ENCODE measurements at places on chromosomes 1 and 21.

DNA sequence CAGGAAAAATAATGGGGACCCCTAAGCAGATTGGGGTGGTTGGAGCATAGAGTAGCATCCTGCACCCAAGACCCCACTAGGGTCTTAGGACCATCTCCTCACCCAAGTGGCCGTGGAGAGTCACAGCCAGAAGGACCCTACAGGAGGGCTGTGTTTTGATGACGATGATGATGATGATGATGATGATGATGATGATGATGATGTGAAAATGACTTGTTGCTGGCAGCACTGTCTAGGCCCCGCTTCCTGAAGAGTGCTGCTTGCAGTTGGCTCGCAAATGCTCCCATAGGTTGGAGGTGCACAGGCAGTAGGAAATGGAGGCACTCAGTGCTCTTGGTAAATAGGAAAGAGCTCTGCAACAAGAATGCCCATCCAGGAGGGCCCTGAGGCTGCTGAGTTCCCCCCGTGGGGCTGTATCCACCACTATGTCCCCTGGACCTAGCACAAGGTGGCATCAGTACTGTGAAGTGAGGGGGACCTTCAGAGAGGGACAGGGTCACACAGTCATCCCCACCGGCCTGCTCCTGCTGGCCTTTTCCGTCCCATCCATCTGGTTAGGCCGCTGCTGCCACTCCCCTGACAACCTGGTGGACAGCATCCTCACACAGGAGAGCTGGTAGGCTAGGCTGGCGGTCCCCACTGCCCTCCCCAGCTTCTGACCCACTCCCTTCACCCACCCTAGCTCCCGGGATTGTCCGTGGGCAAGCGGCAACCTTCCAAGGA is 139.6 kb downstream of the FOXD2 start:
- DNase-seq = no peak

- DNase-seq = no peak
Observed at GRCh38 chr21:15240848-15241247, 176.0 kb upstream of the NRIP1 start.

- DNase-seq = no peak
Observed at GRCh38 chr21:35019631-35020032, 29.5 kb downstream of the RUNX1 start.

- DNase-seq = no peak
Observed at GRCh38 chr1:34186741-34187494, 10.2 kb downstream of the C1orf94 start.

- DNase-seq = no peak
Observed at GRCh38 chr1:3312310-3312897, 142.1 kb upstream of the ARHGEF16 start.

DNA sequence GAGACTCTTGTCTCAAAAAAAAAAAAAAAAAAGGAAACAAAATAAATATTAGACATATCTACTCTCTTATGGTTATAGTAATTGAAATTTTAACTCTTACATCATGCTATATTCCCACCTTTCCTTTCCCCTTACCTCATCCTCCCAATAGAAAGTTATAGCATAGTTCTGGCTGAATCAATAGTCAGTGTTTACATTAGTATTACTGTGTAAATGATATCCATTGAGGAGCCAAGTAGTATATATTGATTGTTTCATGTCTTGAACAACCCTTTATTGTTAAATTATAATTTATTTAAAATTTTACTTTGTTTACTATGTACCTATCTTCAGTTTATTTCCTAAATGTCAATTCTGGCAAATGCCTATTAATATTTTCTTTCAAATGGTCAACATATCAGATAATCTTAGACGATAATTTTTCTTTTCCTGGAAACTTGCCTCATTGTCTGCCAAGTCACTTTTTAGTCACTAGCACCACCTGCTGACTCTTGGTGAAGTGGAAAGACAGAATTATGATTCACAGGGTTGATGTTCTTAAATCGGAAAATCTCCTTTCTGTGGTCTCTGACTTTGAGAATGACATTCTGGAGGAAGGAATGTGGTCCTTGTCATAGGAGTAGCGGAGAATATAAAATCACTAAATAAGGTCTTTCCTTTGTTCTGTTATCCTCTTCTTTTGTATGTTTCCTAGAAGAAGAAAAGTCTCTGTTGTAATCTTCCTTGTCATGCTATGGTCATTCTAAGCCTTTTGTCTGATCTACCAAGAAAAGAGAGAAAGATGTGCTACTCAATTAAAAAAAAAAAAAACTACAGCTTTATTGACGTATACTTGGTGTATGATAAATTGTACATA is 8.6 kb downstream of the HJV start:
- peak; percentile 81 for DNase-seq

DNA sequence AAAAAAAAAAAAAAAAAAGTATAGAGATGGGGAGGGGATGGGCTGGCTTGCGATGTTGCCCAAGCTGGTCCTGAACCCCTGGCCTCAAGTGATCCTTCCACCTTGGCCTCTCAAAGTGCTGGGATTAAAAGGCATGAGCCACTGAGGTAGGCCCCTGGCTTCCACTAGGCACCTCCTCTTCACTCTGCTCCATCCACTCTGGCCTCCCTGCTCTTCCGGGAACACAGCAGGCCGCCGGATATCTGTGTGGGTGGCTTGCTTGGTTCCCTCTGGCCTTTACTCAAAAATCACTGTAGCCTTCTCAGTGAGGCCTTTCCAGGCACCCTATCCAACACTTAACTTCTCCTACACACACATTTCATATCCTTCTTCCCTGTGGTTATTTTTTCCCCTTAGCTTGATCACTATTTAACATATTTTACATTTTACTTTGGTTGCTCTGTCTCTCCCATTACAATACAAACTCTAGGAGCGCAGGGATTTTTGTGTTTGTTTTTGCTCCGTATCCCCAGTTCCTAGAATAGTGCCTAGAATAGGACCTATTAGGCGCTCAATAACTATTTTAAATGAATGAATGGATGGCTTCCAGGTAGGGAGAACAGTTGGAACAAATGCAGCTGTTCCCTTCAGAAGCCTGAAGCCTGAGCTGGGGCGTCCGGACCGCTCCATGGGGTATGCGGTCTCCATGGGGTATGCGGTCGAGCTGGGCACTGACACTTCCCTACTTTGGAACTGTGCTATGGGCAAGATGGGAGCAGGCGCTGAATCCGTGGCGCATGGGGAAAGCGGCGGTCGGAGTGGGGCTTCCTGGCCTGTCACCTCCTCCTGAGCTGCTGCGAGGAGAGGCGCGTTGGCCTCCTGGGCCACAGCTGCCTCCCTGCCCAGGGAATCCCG is 46.7 kb downstream of the H3-3A start:
- DNase-seq = no peak

- no peak for DNase-seq
Observed at GRCh38 chr1:71303617-71304041, 222.8 kb upstream of the ZRANB2 start.

DNA sequence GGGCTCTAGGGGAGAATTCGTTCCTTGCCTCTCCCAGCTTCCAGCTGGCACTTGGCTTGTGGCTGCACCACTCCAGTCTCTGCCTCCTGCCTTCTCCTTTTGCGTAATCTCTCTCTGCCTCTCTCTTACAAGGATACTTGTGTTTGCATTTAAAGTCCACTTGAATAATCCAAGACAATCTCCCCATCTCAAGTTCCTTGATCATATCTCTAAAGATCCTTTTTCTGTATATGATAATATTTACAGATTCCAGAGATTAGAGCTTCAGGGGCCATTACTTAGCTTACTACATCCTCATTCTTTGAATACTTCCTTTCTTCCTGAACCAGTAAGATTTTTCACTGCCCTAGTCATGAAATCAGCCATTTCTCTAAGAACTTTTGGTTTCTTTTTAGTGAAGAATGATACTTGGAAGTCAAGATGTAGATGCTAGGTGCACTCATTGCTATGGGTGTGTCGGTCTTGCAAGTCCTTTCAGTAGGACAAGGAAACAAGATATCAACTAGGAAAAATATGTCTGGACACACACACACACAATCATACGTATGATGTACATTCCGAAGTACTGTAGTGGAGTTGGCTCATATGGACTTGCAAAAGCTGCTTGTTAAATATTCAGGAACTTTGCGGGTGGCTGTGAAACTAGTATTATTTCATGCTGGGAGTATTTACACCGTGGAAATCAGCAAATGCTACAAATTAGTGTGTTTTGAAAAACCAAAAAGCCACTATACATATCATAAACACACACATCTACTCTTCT is 20.8 kb upstream of the RLF start:
- no peak for DNase-seq

GRCh38 chr1:226825037-226825745 is 45.2 kb upstream of the PSEN2 start:
- DNase-seq = no peak

GRCh38 chr1:54009406-54009805 is 8.6 kb downstream of the LDLRAD1 start:
- no peak for DNase-seq

DNA sequence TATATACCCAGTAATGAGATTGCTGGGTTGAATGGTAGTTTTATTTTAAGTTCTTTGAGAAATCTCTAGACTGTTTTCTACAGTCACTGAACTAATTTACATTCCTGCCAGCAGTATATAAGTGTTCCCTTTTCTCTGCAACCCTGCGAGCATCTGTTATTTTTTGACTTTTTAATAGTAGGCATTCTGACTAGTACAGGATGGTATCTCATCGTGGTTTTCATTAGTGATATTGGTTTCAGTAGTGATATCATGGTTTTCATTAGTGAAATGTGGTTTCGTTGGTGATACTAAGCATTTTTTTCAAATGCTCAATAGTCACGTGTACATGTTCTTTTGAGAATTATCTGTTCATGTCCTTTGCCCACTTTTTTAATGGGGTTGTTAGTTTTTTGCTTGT is 316.8 kb downstream of the PTBP2 start:
- DNase-seq = no peak

DNA sequence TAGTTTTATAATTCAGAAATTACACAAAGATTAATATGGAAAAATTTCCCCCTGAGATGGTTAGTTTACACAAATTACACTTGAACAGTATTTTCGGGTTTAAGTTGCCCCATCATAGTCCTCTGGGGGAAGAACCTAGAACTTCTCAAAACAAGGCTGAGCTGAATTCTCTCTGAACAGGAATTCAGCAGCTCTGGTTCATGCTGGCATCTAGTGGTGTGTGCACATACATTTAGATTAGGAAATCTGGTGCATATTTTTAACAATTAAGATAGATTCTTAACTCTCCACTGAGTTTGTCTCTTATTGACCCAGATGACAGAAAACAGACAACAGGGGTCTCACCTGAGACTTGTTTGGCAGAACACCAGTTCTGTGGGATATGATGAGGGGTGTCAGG is 410.7 kb downstream of the DSCAM start:
- no peak for DNase-seq

- DNase-seq = no peak
Observed at GRCh38 chr1:117639741-117640140, 33.9 kb downstream of the TENT5C start.

GRCh38 chr1:161180639-161181038 is 3.3 kb upstream of the B4GALT3 start:
- DNase-seq = no peak

DNA sequence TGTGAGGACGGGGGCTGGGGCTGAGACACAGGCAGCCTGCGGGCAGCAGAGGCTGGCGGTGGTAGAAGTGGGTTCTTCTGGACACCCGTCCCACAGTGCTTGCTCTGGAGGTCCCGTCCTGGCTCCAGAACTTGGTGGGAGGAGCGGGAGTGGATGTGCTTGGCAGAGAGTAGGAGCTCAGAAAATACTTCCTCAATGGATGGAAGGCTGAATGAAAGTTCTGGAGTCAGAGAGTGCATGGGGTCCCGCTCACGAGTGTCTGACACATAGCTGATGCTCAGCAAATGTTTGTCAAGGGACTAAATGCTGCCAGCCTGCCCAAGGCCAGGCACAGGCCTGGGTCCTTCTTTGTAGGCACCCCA is 13.4 kb upstream of the NES start:
- DNase-seq = no peak

GRCh38 chr1:95548211-95548610 is 314.2 kb downstream of the RWDD3 start:
- no peak for DNase-seq

- no peak for DNase-seq
Observed at GRCh38 chr21:15160136-15160535, 95.3 kb upstream of the NRIP1 start.

DNA sequence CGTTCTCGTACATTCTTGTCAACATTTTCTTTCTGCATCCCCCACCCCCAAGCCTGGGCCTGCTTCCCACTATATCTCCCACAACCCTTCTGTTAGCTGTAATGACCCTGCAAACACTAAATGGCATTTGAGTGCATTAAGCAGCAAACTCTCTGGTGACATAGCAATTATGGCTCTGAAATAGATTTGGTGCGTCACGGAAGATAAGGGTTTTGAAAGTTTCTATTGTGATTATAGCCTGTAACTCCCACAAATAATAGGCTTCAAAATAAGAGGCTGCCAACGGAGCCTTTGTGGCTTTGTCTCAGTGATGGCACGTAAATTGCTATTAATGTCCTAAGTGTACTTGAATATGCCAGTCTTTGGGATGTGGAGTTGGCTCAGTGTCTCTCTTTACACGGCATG is 277.6 kb downstream of the PBX1 start:
- no peak for DNase-seq

Measured in CD4-positive, alpha-beta T cell treated with Interleukin-2 at 100 ng/mL for 4 hours (primary cell).